ENCODE measurements at places on chromosomes 7 and 10. TPM values are rescaled to one million over a fixed set of nuclear protein-coding genes. Genes with fewer than 3 reads are reported as not detected.

The CYP2E1 gene
- total RNA-seq: 3.4 TPM

The C7orf57 gene
- 0.22 TPM for total RNA-seq

The PLAU gene
- 8.1 TPM for total RNA-seq

The GALNT17 gene
- 27.0 TPM for total RNA-seq

The IKZF1 gene
- total RNA-seq: 4.4 TPM

The TEX36 gene
- not detected for total RNA-seq

The OSBPL3 gene
- total RNA-seq: 11.1 TPM

The MYL10 gene
- total RNA-seq: 3.8 TPM

The BTBD16 gene
- total RNA-seq: 0.16 TPM

The IGF2BP3 gene
- total RNA-seq: 37.9 TPM

The TWIST1 gene
- total RNA-seq: 24.9 TPM

The OPN1SW gene
- total RNA-seq: 35.2 TPM

The TRPV5 gene
- total RNA-seq: 0.16 TPM

The FAM24B gene
- 5.3 TPM for total RNA-seq

The AKR1D1 gene
- total RNA-seq: not detected

The SH2D4B gene
- total RNA-seq: not detected

The ASB4 gene
- total RNA-seq: 1.0 TPM

The C10orf53 gene
- not detected for total RNA-seq

The CPVL gene
- 7.9 TPM for total RNA-seq

The CPED1 gene
- total RNA-seq: 82.0 TPM

The COL1A2 gene
- 6,947 TPM for total RNA-seq

The IQUB gene
- 4.2 TPM for total RNA-seq

The NKX1-2 gene
- not detected for total RNA-seq

The CFAP70 gene
- 4.9 TPM for total RNA-seq

The PPP1R17 gene
- total RNA-seq: 0.33 TPM

The ADAM22 gene
- 42.2 TPM for total RNA-seq

The DNAH11 gene
- 2.7 TPM for total RNA-seq

The FKBP6 gene
- not detected for total RNA-seq

The SMC3 gene
- 93.5 TPM for total RNA-seq

The FGL2 gene
- total RNA-seq: 34.0 TPM

The VAX1 gene
- total RNA-seq: 0.33 TPM

The SFTPA1 gene
- not detected for total RNA-seq

The NPFFR1 gene
- total RNA-seq: 9.1 TPM

The KLHDC10 gene
- 50.6 TPM for total RNA-seq

The SFXN2 gene
- total RNA-seq: 16.8 TPM

The SLC13A1 gene
- total RNA-seq: not detected

The MMRN2 gene
- total RNA-seq: 33.5 TPM

The HMX3 gene
- total RNA-seq: 1.1 TPM

Data from camera-type eye (tissue), 1 donor.